ENCODE measurements at places on chromosomes 5 and 9.

- no peak for DNase-seq
Observed at GRCh38 chr9:107153336-107153735, 129.7 kb upstream of the RAD23B start.

DNA sequence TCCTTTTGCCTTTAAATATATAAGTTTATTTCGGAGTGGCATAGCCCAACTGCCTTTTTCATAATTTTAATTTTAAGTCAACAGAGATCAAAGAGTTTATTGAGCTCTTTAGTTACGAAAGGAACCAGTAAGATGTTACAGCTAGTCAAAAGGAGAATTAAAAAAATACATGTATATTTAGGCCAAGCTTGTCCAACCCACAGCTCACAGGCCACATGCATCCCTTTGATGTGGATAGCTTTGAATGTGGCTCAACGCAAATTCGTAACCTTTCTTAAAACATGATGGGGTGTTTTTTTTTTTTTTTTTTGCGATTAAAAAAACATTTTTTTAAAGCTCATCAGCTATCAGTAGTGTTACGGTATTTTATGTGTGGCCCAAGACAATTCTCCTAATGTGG is 50.2 kb upstream of the IL31RA start:
- no peak for DNase-seq

- no peak for DNase-seq
Observed at GRCh38 chr5:10775646-10776045, 14.6 kb upstream of the DAP start.

GRCh38 chr9:111056538-111056937 is 18.3 kb upstream of the LPAR1 start:
- DNase-seq, result no peak

- DNase-seq, result no peak
Observed at GRCh38 chr9:15135164-15135792, 171.7 kb downstream of the TTC39B start.

DNA sequence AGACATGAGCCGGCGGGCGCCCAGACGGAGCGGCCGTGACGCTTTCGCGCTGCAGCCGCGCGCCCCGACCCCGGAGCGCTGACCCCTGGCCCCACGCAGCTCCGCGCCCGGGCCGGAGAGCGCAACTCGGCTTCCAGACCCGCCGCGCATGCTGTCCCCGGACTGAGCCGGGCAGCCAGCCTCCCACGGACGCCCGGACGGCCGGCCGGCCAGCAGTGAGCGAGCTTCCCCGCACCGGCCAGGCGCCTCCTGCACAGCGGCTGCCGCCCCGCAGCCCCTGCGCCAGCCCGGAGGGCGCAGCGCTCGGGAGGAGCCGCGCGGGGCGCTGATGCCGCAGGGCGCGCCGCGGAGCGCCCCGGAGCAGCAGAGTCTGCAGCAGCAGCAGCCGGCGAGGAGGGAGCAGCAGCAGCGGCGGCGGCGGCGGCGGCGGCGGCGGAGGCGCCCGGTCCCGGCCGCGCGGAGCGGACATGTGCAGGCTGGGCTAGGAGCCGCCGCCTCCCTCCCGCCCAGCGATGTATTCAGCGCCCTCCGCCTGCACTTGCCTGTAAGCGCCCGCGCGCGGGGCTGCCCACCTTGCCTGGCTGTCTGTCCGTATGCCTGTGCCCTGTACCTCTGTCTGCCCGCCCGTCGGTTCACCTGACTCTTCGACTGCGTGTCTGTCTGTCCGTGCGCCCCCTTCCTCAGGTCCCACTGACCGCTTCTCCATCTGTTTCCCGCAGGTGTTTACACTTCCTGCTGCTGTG is 412 bp downstream of the FGF18 start:
- DNase-seq, result no peak

- DNase-seq, result no peak
Observed at GRCh38 chr5:9343146-9343850, 202.6 kb downstream of the SEMA5A start.

- no peak for DNase-seq
Observed at GRCh38 chr9:114370251-114370967, 17.4 kb downstream of the AKNA start.

DNA sequence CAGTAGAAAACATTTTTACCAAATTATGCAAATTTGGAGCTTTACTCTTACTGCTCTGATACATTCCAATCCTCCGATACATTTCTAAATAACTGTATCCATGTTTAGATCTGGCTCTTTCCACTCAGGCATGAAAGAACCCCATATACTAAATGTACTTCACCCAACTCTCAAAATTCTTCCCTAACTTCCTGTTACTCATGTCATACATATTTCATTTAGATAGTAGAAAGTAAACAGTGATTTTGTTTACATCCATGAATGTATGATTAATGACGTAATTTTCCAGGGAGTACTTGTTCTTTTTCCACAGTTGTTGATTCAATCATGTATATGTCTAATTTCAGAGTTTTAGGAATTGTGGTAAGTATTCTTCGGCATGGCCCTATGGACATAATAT is 1426.5 kb upstream of the C9orf72 start:
- no peak for DNase-seq

- no peak for DNase-seq
Observed at GRCh38 chr5:65818592-65818991, 96.6 kb downstream of the NLN start.

DNA sequence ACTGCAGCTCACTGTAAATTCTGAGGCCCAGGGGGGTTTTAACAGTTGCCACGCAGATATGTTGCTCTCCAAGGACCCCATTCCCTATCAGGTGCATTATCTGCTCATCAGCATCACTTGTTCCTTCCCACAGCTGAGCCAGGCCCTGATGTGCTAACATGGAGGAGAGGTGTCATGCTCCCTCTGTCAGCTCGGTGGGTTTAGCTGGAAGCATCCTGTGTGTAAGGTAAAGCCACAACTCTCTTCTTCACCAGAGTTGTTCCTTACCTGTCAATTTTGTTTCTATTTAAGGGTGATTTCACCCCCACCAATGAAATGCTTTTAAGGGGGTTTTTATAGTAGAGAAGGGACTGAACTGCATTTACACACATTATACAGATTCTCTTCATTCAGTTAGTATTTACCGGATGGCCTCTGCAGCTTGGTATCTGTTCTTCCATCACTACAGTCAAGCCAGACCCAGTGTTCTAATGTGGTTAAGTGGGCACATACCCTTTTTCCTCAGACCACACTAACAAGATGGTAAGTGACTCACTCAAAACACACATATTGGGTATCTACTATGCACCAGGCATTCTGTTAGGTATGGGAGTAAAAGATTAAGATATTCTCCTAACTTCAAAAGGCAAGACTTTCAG is 205.4 kb downstream of the DCP2 start:
- DNase-seq, result no peak

GRCh38 chr9:10080012-10080411 is 532.8 kb downstream of the PTPRD start:
- no peak for DNase-seq

GRCh38 chr9:129334105-129334935 is 156.3 kb upstream of the IER5L start:
- no peak for DNase-seq

- DNase-seq, result no peak
Observed at GRCh38 chr5:65075623-65076250, 307.0 kb downstream of the CWC27 start.

GRCh38 chr5:64180661-64181343 is 15.2 kb downstream of the RNF180 start:
- DNase-seq, result no peak

- DNase-seq, result no peak
Observed at GRCh38 chr5:89816038-89816437, 593.5 kb downstream of the CETN3 start.

GRCh38 chr9:125356032-125356431 is 94.4 kb downstream of the GAPVD1 start:
- no peak for DNase-seq

DNA sequence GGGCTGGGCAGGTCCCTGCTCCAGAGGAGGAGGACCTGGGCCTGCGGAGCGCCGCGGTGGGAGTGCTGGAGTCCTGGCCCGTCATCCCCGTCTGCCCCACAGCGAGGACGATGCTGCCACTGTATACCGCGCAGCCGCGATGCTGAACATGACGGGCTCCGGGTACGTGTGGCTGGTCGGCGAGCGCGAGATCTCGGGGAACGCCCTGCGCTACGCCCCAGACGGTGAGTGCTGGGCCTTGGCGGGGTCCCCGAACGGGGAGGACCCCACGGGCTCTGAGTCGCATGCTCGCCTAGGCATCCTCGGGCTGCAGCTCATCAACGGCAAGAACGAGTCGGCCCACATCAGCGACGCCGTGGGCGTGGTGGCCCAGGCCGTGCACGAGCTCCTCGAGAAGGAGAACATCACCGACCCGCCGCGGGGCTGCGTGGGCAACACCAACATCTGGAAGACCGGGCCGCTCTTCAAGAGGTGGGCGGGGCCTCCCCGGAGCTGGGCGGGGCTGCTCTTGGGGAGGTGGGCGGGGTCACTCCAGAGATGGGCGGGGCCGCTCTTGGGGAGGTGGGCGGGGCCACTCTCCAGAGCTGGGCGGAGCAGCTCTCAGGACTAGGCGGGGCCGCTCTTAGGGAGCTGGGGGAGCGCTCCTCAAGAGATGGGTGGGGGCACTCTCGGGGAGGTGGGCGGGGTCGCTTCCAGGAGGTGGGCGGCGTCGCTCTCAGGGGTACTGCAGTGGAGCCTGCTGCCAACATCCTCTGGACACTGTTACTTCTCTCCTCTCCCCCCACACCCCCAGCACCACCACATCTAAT is 13.1 kb downstream of the LRRC26 start:
- DNase-seq, result peak; percentile 24

DNA sequence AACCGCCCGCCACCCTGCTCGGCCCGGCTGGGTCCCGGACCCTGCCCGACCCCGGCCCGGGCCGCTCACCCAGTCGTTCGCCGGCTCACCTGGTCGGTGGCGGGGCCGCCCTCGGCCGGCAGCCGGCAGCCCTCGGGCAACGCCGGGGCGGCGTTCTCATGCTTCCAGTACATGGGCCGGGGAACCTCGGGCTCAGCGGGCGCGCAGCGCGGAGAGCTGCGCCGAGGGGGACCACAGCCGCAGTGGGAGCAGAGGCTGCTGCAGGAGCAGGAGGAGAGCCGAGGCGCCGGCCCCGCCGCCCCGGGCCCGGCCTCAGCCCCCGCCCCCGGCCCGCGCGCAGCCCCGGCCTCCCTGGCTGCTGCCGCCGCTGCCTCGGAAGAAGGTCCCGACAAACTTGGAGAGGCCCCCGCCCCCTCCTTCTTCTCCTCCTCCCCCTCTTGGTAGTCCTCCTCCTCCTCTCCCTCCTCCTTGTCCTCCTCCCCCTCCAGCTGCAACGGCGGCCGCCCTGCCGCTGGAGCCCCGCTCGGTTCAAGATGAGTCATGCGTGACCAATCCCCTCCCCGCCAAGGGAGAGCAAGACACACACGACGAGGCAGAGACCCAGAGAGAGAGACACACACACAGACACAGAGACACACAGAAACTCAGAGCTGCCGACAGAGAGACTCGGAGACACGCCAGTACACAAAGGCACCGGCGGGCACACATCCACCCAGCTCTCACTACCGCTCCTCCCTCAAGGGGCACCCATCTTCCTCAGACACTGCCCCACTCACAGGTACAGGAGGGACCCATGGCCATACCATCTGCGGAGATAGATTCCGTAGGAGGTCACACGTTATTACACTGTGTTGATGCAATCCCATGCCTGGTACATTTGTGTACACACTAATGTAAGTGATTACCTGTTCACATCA is at the start of gene LHX6:
TSS of gene LHX6 (minus strand) at position 390 of the 917 bp plus-strand sequence. CDS start at position 173, 217 bp downstream.
- no peak for DNase-seq

DNA sequence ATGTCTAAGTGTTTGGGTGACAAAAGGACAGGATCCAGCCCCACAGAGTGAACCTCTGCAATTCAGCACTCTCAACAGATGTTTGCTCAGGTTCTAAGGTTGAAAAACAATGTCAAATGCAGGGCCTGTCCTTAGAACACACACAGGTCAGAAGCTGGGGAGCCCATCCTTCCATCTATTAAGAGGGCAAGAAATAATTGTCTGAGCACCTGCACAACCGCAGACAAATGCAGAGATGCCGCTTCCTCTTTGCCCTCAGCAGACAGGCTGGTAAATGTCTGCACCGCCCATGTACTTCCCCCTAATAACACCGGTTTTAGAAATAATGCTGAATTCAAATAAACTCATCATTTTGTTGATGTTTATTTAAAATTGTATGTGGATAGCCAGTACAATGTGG is 414.5 kb upstream of the ADAMTS16 start:
- no peak for DNase-seq

DNA sequence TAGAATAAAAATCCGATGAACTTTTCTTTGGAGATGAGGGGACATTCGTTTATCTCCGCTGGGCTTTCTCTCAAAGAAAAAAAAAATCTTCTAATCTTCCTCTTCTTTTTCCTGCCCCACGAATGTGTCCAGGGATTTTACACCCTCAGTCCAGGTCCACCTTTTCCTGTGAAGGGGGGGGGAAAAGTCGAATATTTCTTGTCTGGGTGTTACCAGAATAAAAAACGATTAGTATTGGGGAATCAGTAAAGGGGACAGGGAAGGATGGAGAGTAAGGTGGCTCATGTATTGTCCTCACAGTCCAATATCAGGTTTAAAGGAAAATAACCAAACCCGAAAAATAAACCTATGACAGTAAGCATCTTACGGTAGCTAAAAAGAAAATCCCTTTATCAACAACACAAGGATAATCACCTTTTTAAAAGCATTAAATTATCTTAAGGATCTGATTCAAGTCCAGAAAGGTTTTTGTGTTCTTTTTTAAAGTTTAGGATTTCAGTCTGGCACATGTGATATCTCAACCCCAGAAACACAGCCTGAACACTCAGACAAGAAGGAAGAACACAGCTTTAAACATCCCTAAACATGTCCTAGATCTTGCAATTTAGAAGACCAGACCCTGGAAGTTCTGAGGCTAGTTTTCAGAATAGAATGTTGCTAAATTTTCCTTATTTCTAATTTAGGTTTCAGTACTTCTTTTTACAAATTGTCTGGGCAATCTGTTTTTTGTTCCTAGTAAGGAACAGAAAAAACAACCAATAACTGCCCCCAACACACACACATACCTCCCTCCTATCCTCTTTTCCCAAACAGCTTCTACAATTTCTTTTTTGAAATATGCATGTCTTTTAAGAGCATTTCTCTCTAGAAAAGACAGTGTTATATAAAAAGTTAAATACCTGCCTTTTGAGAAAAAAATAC is 1.2 kb downstream of the ZNF608 start:
- DNase-seq, result no peak

GRCh38 chr5:171454549-171454948 is 35.1 kb downstream of the FGF18 start:
- no peak for DNase-seq

DNA sequence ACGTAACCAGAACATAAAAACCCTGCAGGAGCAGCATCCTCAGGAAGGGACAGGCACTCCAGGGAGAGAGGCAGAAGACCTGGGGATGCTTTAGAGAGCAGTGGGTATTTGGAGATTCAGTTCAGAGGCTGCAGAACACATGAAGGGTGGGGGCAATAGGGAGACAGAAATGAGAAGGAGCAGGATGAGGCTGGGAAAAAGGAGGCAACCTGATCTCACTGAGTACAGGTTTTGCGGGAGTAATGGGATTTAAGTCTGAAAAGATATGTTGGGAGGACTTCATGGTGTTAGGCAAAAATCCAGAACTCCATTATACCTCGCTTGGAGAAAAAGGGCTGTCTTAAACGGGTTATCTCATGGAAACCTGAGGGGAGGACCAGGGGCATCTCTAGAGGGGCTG is 41.3 kb upstream of the GARNL3 start:
- DNase-seq, result no peak

- DNase-seq, result no peak
Observed at GRCh38 chr5:96431376-96432187, 1.5 kb downstream of the PCSK1 start.

- no peak for DNase-seq
Observed at GRCh38 chr9:3290231-3290840, 235.5 kb downstream of the RFX3 start.

GRCh38 chr5:15610216-15610615 is 110.2 kb downstream of the FBXL7 start:
- no peak for DNase-seq

- DNase-seq, result no peak
Observed at GRCh38 chr9:122087406-122088200, 5.5 kb downstream of the TTLL11 start.
